ENCODE measurements at places on chromosomes 2 and 18.
A peak's percentile ranks its signal among the peaks of the same experiment; 100 is the strongest.

GRCh38 chr2:177553176-177553884 is 160.8 kb downstream of the AGPS start:
- no peak for DNase-seq

DNA sequence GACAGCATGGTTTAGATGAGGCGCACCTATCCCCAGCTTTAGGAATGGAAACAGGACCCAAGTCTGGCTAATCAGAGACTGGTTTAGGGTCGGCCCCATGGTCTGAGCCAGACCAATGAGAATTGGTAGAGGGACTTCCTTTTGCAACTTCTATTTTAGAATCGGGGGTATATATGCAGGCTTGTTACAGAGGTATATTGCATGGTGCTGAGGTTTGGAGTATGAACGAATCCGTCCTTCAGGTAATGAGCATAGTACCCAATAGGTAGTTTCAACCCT is 1.5 kb upstream of the BOLA3 start:
- no peak for DNase-seq

- no peak for DNase-seq
These were observed 15.0 kb downstream of the SMAD4 start for GRCh38 chr18:51044928-51045585.

DNA sequence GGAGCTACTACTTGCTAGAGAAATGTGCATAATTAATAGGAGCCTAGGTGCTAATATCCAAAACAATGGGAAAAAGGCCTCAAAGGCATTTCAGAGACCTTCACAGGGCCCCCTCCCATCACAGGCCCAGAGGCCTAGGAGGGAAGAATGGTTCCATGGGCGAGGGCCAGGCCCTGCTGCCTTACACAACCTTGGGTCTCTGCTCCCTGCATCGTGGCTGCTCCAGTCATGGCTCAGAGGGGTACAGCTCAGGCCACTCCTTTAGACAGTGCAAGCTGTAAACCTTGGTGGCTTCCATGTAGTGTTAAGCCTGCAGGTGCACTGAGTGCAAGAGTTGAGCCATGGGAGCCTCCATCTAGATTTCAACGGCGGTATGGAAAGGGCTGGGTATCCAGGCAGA is 429.2 kb downstream of the FIGN start:
- no peak for DNase-seq

- no peak for DNase-seq
These were observed 69.8 kb downstream of the POU3F3 start for GRCh38 chr2:104923665-104924064.

- no peak for DNase-seq
These were observed 65.1 kb upstream of the TMEM17 start for GRCh38 chr2:62570861-62571698.

- DNase-seq, result no peak
These were observed 30.4 kb downstream of the INPP4A start for GRCh38 chr2:98474979-98475632.

DNA sequence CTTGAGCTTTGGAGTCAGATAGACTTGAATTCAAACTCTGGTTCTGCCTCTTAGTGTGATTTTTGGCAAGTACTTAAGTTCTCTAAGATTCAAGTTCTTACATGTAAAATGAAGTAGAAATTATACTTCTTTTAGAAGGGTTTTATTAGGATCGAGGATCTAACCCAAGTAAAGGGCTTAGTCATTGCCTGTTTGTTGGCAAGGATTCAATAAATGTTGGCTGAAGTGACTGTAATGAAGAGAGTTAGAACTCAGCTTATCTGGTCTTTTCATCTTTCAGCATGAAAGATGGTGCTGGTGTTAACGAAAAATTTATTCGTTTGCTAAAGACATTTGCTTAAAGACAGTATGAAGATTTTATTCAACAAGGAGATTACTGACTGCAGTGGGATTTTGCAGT is 315.9 kb upstream of the THUMPD2 start:
- DNase-seq, result no peak

DNA sequence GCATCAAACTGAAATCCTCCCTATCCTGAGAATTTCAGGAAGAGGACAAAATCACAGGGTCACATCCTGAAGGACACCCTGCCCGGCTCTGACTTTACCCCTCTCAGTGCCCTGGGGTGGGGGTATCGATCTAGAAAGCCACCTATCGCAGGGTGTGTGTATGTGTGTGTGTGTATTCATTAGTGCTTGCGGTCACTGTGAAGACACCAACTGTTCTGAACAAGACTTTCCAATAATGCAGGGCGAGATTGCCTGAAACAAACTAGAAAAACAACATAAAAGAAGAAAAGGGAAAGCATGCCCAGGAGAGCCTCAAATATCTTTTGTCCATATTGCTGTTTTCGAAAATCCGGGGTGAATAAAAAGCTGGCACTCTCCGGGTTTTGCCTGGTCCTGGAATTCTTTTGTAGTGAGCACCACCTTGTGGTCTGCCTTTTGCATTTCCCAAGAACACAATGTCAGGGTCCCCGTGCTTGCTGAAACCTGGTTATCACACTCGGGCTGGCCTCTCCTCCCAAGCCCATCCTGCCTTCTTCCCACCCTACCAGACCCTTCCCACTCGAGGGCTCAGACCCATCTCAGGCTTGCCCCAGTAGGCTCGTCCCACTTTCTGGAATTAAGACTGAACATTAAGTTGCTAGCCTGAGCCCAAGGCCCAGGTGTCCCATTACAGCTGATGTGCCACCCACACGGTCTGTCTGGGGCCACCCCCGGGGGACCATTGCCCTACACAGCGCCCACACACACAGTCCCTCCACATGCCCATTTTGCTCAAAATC is 25.0 kb upstream of the COPS8 start:
- DNase-seq, result peak; percentile 8

DNA sequence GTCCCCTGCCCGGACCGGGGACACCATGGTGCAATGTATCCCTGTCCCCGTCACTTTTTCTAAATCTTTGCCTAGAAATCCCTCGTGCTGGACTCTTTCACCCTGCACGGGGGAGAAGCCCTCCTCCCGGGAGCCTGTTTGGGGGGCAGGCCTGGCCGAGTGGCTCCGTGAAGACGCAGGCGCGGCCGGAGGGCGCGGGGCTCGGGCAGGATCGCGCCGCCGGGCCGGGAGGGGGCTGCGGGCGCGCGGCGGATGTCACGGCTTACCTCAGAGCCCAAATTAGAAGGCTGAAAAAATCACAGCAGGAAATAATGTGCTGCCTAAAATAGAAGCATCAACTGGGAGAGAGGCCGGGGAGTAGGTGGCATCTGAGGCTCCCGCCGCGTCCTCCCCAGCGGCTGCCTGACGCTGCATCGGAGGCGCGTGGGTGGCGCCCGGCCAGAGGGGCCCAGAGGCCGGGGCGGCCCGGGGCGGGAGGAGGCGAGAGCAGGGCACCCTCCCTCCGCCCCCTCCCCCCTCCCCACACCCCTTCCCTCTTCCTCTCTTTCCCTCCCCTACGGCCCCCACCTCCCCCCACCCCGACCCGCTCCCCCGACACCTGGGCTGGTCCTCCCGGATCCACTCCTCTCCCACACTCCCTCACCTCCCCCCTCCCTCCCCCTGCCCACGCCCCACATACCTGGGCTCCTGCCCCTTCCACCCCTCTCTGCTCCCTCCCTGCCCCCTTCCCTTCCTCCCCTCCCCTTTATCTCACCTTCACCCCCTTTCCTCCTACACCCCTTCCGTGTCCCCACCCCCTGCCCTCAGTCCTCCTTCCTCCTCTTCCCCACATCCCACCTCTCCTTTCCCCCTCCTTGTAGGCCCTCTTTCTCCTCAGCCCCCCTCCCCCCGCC is 51.9 kb downstream of the SLC4A1AP start:
- peak; percentile 19 for DNase-seq

DNA sequence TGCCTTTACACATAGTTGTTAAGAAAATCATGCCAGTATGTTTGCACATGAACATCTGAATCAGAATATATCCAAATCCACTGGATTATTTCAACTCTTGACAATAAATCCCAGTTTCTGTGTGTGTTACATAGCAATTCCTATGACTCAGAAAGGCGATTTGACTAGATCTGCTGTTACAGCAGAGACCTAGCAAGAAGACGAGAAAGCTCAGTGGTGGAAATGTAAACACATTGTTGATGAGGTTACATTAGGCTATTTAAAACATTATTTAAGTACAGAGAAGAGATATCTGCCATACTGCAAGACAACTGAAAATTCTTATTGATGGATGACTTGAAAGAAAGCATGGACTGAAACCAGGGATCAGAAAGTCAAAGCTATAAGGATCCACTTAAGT is 73.0 kb upstream of the SMIM21 start:
- DNase-seq, result no peak

GRCh38 chr2:225584796-225585195 is 185.3 kb downstream of the NYAP2 start:
- no peak for DNase-seq

- DNase-seq, result no peak
These were observed 30.8 kb upstream of the EML4 start for GRCh38 chr2:42138163-42139015.

DNA sequence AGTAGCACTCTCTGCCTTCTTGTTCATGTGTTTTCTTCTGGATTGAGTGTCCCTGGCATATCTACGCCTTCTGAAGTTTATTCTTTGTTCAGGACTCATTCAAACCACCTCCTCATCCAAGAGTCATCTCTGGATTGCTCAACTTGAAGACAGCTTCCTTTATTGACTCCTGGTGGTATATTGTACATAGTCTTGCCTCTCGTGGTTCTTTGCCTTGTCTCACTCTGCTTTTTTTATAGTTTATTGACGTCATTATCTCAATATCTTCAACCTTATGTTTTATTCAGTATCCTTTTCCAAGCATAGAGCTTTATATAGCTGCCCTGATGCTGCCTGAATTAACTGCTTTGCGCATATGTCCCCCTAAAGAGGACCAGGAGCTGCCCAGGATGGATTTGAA is 161.7 kb downstream of the INSIG2 start:
- DNase-seq, result no peak

DNA sequence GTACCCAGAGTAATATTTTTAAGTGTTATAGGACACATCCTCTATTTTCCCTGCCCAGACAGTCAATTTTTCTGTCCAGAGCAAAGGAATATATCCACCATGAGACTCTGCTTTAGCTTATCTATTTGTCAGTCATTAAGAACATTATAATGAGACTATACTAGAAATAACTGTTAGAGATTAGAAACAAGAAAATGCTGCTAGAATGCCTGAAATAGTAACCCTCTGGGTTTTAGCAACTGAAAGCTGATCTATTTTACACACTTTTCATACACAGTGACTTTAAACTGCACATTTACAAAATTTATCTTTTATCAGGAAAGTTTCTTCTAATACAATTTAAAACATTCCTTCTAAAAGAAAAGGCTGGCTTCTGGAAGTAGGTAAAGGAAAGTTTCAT is 39.6 kb downstream of the MBD2 start:
- no peak for DNase-seq

GRCh38 chr2:232444409-232445148 is 11.4 kb upstream of the ALPI start:
- DNase-seq, result peak; percentile 62

GRCh38 chr2:128665113-128665512 is 346.4 kb upstream of the HS6ST1 start:
- no peak for DNase-seq

DNA sequence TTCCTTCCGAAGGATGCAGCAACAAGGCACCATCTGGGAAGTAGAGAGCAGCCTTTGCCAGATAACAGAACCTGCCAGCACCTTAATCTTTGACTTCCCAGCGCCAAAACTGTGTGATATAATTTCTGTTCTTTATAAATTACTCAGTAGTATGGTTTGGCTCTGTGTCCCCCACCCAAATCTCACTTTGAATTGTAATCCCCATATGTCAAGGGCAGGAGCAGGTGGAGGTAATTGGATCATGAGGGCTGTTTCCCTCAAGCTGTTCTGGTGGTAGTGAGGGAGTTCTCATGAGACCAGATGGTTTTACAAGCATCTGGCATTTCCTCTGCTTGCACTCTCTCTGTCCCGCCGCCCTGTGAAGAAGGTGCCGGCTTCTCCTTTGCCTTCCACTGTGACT is 899.9 kb downstream of the TRIB2 start:
- no peak for DNase-seq

DNA sequence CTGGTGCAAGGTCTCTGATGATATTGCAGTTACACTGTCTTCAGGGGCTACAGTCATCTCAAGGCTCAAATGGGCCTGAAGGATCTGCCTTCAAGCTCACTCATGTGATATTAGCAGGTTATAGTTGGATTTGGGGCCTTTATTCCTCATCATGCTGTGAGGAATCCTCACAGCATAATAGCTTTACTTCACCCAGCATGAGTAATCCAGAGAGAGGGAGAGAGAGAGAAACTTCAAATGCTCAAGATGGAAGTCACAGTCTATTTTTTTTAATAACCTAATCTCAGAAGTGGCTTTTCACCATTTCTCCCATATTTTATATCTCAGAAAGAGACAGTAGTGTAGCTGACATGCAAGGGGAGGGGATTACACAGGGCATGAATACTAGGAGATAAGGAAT is 658.7 kb downstream of the EPHA4 start:
- no peak for DNase-seq

GRCh38 chr18:3577281-3577855 is 127.4 kb downstream of the TGIF1 start:
- DNase-seq, result no peak

DNA sequence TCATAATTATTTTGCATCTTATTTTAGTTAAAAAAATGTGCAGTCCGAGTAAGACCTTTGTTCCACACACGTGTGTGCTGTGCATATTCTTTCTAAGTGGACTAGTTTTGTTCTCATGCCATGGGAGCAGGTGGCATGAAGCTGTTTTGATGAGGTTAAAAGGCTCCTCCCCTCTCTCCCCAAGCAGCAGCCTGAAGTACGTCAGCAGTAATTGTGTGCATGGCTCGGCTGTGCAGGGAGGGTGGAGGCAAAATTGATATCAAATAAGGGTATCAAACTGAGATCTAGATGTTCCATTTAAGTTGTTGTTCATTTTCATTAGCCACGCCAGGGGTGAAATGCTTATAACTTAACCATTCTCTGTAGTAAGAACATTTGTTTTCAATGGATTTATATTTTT is at the start of gene NYAP2:
NYAP2 (plus strand) TSS at position 207 of the 400 bp plus-strand sequence. CDS start 9,171 bp downstream, outside the sequence.
- no peak for DNase-seq

- no peak for DNase-seq
These were observed 2.5 kb downstream of the SNED1 start for GRCh38 chr2:241000831-241001321.

DNA sequence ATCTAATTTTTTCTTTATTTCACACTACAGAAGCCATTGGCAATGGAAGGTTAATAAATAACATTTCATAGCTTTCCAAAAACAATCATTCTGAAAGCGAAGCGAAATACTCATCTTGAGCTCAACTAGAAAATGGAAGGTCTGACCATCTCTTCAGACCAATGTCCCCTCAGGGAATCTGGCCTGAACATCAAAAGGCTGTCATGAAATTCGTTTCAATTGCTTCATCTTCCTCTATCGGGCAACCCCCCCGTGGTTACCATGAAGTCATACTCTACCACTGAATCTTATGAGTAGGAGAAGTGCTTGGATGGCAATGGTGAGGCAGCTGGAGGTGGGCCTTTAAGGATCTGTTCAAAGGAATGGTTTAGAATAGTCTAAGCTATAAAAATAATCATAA is 22.9 kb upstream of the CYTIP start:
- DNase-seq, result no peak

GRCh38 chr2:190052307-190052706 is 10.2 kb downstream of the MSTN start:
- no peak for DNase-seq

Data from CD4-positive, alpha-beta T cell treated with Interleukin-2 at 100 ng/mL for 4 hours (primary cell).